ENCODE measurements at places on chromosomes 13 and 19. TPM values are rescaled to one million over a fixed set of nuclear protein-coding genes. Genes with fewer than 3 reads are reported as not detected.
A peak's percentile ranks its signal among the peaks of the same experiment; 100 is the strongest.

NAXD gene
- total RNA-seq: 23.1 TPM

CNMD gene
- not detected for total RNA-seq

SULT2B1 gene
- not detected for total RNA-seq

SHANK1 gene
- 16.4 TPM for total RNA-seq

MIER2 gene
- total RNA-seq: 19.2 TPM

ZSCAN22 gene
- 2.9 TPM for total RNA-seq

WDR83 gene
- 17.9 TPM for total RNA-seq

OR7C1 gene
- not detected for total RNA-seq

RNF113B gene
- total RNA-seq: not detected

NCAN gene
- total RNA-seq: not detected

ZNF700 gene
- 11.3 TPM for total RNA-seq

C2CD4C gene
- 6.0 TPM for total RNA-seq

CGB1 gene
- not detected for total RNA-seq

CYP4F8 gene
- total RNA-seq: not detected

PPM1N gene
- total RNA-seq: 3.3 TPM

RYR1 gene
- total RNA-seq: 0.31 TPM

DNA sequence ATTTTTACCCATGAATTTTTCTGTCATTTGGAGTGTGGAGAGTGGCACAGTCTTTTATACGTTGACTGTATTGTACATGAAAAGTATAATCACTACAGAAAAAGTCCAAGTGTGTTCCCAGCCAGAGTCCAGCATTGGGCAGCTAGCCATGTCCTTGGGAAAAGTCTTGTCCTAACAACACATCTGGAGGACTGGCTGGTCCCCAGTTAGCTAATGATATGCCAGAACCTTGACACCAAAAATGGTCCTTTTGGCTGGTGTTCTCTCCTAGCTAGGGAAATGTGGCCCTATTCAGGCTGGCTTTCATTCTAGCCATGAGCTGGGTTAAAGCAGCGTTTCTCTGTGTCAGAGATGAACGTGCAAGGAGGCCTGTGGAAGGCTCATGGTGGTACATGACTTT, 98.9 kb downstream of the ESD start:
- no peak for DNase-seq

DNA sequence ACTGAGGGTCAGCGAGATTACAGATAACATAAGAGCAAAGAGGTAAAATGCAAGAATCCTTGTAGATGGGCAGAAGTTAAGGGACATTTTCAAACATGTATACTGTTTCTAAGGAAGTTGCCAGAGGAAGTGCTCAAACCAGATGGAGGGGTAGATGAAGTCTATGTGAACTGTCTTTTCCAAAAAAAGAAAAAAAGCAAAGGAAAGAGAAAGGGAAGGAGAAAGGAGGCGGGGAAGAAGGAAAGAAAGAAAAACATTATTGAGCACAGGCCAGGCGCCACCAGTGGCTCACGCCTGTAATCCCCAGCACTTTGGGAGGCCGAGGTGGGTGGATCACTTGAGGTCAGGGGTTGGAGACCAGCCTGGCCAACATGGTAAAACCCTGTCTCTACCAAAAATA, 5.3 kb downstream of the DMAC2 start:
- DNase-seq: no peak

DNA sequence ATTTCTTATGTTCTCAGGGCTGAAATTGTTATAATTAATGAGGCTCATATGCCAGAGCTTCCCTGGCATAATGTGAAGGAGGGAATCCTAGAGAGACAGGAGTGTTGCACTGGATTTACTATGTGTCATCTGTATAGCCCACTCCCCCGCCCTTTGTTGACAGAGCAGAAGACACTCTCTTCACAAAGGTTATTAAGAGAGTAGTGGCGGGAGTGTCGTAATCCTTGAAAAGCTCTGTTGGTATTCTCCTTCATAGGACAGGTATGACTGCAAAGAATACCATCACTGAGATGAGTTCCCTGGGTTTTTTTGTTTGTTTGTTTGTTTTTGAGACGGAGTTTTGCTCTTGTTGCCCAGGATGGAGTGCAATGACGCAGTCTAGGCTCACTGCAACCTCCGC, 14.0 kb downstream of the ZNF121 start:
- DNase-seq: no peak

- DNase-seq: no peak
Observed at GRCh38 chr19:31214086-31214485, 135.2 kb downstream of the TSHZ3 start.

DNA sequence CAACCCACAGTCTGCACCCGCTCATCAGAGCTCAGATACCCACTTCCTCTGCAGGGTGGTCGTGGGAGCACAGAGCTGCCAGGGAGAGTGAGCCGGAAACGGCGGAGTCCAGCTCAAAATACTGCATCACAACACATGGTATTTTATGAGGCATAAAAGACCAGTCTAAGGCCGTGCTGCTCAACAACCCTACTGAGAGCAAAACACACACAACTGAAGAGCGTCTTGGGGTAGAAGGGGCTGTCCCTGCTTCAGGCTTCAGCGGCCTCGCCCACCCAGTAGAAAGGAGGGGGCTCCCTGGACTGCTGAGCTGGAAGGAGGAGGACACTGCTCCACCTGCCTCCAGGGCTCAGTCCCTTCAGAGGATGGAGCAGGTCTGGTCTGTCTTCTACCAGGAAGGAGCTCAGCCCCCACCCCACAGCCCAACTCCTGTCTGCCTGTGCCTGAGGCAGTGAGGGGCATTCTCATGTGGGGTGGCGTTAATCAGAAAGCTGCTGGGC, 36.9 kb downstream of the NAXD start:
- DNase-seq: no peak

GRCh38 chr19:41997121-41997850, 3.3 kb upstream of the ATP1A3 start:
- DNase-seq: peak; percentile 29

GRCh38 chr19:1747285-1748114, 5.8 kb upstream of the ONECUT3 start:
- no peak for DNase-seq

DNA sequence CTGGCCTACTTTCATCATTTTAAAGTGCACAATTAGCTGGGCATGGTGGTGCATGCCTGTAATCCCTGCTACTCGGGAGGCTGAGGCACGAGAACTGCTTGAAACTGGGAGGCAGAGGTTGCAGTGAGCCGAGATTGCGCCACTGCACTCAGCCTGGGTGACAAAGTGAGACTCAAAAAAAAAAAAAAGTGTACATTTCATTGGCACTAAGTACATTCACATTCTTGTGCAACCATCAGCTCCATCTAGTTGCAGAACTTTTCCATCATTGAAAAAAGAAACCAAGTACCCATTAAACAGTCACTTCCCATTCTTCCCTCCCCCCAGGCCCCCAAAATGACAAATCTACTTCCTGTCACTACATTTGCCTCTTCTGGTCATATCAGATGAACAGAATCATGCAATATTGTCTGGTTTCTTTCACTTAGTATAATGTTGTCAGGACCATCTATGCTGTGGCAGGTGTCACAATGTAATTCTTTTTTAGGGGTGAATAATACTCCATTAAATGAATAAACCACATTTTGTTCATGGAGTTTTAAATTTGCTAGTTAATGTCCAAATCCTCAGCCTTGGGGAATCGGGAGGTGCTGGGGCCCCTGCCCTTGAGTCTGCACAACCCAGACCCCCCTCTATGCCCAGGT, 7.4 kb upstream of the SIGLEC11 start:
- no peak for DNase-seq

DNA sequence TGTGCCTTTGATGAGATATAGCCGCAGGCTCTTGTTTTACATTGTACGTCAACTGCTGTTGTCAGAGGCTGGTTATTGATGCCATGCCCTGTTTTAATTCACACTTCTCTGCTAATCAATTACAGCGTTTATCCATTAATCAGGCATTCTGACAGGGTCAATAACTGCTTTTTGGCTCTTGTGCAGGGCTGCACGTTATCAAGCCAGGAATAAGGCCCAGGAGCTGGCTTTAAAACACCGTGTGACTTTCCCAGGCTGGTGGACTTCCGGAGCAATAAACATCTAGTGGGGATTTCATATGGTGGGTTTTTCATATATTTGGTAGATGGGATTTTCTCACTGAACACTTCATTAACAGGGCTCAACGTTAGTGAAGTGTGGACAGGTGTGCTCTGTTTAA, 221.7 kb downstream of the TM9SF2 start:
- no peak for DNase-seq

DNA sequence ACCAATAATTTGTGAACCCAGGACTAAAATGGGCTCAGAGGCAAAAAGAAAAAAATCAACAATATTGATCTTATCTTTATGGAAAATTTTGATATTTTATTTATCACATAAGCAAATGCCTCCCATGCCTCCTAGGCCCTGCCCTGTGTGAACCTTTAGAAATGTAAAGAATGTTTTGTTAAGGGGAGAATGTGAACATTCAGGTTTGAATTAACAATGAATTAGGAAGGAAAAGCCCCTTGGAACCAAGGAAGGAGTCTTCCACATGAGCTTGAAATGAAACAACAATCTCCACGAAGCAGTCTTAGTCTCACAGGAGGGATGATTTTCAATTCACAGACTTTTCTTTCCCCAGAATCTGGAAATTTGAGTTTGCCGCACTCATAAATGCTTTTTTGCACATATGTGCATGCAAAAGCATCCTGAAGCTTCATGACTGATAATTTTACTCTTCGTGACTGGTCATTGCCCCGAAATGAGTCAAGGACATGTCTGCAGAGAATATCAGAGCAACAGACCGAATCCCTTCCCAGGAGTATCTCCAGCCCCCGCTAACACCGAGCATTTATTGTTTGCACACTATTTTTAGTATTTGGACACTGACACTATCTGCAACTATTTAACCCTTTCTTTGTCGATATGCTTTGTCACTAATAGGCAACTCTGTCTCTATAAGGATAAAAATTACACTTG, 135.2 kb downstream of the DCT start:
- no peak for DNase-seq

DNA sequence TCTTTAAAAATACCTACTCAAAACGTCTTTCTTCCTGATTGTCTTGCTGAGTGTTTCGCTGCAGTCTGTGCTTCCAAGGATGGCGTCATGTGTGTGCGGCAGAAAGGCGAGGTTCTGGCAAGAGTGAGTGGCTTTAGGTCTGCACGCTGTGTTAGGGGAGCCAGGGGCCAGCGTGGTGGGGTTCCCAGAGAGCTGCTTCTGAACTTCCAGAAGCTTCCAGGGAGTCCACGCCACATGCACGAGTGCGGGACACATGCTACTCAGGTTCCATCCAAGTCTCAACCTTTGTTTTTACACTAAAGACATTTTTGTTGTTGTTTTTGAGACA, 67.9 kb downstream of the ATP11A start:
- DNase-seq: no peak

DNA sequence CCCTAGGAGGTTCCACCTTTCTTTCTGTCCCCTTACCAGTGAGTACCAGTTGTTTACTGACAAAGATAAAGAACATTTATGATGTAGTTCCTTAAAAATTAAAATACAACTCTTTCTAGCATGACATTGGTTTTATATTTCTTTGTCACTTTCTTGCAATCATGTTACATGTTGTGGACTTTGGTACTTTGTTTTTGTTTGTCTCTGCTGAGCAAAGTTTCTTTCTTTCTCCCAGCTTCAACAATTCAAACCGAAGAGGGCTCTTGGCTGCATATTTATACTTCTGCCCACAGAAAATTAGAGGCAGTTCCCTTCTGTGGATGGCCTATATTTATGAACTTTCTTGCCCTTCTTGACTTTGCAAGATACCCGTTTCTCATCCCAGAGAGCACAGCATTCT, 201.2 kb downstream of the MTUS2 start:
- DNase-seq: no peak

DNA sequence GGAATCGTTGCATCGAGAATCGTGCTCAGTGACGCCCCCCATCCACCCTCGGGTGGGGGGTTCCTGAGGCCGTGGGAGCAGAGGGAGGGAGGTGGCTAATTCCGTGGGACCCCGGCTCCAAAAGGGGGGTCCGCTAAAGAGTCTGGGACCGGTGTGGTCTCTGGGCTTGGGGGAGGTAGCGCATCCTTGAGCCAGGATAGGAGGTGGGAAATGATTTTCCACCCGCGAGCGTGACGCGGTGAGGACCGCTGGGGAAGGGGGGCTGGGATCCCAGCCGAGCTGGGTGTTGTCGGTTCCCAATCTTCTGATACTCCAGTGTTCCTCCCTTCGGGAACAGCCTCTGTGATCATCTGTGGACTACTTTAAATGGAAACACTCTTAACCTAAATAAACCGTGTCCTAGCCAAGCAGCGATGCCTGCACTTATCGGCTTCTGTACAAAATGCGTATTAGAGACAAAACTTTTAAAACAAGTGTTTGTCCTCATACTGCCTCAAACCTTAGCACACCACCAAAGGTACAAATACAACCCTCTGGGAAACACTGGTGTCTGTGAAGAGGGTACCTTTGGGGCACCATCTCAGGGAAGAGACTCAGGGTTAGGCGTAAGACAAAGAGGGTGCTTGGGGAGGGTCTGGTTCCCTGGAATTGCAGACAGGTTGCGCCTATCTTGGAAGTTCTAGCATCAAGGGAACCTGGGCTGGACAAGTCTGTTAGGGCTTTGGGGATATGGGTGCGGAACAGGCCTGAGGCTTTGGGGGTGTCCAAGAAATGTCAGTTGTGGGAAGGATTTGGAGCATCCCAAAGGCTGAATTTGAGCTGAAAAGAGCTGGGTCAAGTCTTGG, 16.0 kb downstream of the KCNC3 start:
- peak; percentile 37 for DNase-seq

DNA sequence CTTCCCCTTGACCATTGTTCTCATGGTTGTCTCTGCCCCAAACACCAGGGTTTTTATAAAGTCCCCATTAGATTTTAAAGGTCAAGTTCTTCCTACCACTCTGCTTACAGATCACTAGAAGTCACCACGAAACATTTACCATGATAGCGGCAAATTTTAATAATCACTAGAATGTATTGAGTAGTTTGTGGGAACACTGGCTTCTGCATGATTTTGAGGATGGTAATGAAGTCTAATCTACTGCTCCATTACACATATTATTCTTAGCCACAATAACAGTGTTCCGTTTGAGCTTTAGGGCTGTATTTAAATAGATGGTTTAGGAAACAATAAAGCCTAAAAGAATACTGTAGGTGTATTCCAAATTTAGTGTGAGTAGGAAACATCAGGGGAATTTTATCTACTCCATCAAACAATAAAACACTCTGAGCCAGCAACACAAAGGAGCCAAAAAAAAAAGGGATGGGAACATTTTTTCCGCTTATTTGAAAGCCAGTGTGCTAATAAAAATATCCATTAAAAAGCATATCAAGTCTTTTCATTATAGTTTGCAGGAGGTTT, 49.7 kb downstream of the KLF12 start:
- DNase-seq: no peak

- DNase-seq: no peak
Observed at GRCh38 chr19:18591735-18592385, 3.3 kb downstream of the REX1BD start.

- DNase-seq: no peak
Observed at GRCh38 chr13:97091196-97091595, 96.9 kb upstream of the OXGR1 start.

- DNase-seq: peak; percentile 89
Observed at GRCh38 chr13:45879666-45880065, 28.1 kb upstream of the SIAH3 start.

GRCh38 chr13:19185865-19186645, 4.4 kb upstream of the TUBA3C start:
- no peak for DNase-seq

DNA sequence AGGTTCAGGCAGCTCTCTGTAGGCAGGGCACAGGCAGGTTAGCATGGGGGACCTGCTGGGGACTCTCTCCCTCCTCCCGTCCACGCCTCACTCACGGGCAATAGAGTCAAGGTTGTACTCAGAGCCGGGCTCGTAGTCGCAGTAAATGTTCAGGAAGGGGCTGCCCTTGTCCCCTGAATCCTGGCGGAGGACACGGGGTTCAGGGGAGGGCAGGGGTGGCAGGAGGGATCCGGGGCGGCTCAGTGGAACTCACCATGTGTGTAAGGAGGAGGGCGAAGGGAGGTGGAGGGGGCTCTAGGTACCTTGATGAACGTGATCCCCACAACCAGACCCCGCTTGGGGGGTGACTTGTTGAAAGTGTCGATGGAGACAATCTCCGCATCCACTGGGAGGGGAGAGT, 819 bp downstream of the KPTN start:
- DNase-seq: no peak

Data from G401 (cell line).